ENCODE measurements at places on chromosomes 2 and 18.

- DNase-seq: no peak
These were observed 1080.0 kb downstream of the DSC3 start for GRCh38 chr18:29962579-29962978.

- DNase-seq: no peak
These were observed 72.2 kb downstream of the MAP2 start for GRCh38 chr2:209495855-209496585.

- no peak for DNase-seq
These were observed 15.2 kb upstream of the REV1 start for GRCh38 chr2:99504844-99505584.

DNA sequence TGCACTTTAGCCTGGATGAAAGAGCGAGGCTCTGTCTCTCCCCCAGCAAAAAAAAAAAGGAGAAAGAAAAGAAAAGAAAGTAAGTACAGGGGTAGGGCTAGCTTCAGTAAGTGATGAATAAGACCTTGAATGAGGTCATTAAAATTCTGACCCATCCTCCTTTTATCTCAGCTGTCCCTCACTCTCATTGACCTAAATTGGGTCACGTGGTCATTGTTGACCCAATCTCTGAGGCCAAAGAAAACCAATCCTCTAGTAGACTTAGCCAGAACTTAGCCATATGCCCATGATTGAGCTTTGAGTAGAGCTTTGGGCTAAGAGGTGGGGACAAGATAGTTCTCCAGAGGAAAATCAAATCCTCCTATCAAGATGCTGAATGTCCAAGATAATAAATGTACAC, 149.3 kb downstream of the PDE11A start:
- DNase-seq: no peak

GRCh38 chr2:232516551-232516950, 3.6 kb upstream of the PRSS56 start:
- no peak for DNase-seq

DNA sequence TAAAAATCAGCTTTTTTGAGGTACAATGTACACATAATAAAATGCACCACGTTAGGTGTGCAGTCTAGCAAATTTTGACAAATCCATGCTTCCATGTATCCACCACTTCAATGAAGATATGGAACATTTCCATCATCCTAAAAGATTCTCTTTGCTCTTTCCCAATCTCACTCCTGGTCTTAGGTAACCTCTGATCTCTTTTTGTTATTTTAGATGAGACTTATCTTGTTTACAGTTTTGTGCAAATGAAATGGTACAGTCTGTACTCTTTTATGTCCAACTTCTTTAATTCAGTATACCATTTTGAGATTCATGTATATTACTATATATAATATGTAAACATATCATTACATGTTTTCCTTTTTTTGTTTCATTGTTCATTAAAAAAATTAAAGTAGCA, 16.3 kb upstream of the SERPINB5 start:
- DNase-seq: no peak

DNA sequence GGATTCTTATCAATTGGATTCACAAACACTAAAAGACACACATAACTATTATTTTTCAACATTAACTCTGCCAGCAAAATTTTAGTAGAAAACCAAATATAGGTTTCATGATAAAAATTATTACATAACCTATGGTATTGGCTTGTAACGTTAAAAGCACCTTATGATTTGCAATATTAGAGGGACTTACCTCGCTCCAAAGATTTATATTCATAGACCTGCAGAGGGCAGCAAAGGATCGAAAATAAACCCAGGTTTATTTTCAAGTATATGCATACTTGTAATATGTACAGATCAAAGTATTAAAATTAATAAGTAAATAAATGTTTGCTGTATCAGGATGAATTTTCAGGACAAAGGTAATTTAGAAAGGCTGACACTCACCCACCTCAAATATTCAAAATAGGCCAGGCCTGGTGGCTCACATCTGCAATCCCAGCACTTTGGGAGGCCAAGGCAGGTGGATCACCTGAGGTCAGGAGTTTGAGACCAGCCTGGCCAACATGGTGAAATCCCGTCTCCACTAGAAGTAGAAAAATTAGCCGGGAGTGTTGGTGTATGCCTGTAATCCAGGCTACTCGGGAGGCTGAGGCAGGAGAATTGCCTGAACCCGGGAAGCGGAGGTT, 45.3 kb downstream of the LRPPRC start:
- no peak for DNase-seq

All from right forelimb (tissue), 1 donor.